ENCODE measurements at places on chromosomes 5 and 9.

- DNase-seq: no peak
These were observed 10.1 kb downstream of the KCNV2 start for GRCh38 chr9:2727374-2727773.

- DNase-seq: no peak
These were observed 88.9 kb downstream of the ADRB2 start for GRCh38 chr5:148915224-148915817.

DNA sequence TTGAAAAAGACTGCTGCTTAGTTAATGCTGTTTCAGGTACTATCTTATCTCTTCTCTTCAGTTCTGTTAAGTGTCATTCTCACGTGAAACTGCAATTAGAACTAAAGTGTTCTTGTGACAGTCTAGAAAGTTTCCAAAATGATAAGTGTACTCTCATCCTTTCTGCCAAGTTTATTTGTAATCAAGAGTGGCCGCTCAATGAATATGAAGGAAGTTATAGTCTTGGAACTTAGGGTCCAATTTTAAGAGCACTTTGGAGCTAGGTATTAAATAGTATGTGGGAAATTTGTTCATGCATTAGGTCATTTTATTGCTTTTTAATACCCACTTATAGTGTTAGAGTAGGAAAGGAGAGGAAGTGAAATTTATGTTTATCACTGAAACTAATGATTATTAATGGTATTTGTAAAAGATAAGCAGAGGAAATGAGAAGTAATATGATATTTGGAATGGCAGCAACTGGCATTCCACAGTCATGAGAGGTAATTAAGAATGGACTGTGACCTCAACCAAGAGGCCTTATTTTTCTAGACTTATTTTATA is 20.4 kb downstream of the XRCC4 start:
- no peak for DNase-seq

DNA sequence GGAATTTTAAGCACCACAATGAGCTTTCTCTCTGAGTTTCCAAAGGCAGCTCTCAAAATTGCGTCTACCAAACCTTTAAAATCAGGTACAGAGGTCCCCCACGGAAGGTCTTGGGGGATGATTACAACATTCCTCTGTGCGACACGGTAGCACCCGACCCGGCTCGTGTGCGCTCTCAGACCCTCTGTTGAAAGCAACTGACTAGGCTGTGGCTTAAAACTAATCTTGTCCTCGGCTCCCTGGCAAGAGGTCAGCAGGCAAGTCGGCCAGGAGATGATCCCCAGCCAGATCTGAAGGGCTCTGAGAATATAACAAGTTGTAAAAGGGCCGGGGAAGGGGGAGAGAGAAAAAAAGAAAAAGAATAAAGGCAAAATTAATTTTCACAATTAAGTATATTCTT is 92.6 kb upstream of the LMX1B start:
- DNase-seq: no peak

- no peak for DNase-seq
These were observed 2.9 kb upstream of the PAX5 start for GRCh38 chr9:37036776-37037502.
